ENCODE measurements at places on chromosomes 2 and 18.

DNA sequence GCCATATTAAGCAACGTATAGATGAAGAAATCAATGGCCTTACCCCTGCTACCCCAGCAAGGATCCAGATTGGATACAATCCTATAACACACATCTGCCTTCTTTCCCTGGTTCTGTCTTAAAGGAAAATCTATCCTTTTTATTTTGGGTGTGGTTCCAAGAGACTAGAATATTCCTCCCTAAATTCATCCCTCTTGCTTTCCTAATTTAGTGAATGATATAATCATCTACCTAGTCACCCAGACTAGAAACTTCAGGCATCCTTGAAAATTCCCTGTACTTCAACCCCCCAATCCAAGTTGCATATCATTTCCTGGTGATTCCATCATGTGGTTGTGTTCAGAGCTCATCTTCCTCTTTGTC lies 35.1 kb upstream of the LPIN1 start:
- DNase-seq, result no peak

DNA sequence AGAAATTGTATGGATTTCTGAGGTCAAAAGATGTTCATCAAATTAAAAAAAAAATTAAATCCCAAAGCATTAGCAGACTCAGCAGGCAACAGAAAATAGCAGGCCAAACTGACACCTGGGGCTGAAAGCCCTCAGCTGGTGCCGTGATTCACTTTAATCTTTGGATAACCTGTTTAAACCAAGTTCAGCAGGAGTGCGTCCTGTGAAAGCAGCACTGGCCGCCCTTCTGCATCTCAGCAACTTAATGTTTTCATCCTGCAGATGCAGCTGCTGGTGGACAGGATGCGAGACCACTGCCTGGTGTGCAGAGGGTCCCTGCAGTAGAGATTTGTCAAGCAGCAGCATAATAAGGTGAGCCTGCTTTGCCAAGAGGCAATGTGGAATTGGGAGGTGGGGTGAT lies 41.2 kb downstream of the CCDC68 start:
- DNase-seq, result no peak

- DNase-seq, result no peak
Measured at GRCh38 chr2:199414465-199414864, 43.3 kb downstream of the SATB2 start.

DNA sequence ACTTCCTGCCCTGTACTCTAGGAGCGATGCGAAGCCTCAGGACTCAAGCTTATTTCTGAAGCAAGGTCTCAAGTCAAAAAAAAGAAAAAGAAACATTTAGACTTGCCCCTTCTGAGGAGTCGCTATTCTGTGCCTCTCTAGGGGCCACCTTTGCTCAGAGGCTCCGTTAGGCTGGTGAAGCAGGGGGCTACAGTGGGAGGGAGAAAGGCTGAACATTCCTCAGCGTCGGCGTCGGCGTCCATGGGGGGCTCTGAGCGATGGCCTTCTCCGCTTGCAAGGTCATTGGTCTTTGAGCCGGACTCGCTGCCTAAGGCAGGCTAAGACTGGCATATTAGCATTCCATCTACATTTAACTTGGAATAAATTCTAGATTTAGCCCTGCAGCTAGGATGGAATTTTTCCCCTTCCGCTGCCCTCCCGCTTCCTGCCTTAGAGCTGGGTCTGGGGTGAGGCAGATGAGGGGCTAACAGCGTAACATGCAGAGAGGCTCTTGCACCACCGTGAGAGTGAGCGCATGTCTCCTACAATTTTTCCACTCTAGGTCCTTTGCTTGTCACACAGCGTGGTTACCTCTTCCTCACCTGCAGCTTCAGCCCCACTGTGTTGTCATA lies 53.6 kb upstream of the ATL2 start:
- DNase-seq, result no peak

- no peak for DNase-seq
Measured at GRCh38 chr18:11104307-11104706, 45.1 kb downstream of the PIEZO2 start.

DNA sequence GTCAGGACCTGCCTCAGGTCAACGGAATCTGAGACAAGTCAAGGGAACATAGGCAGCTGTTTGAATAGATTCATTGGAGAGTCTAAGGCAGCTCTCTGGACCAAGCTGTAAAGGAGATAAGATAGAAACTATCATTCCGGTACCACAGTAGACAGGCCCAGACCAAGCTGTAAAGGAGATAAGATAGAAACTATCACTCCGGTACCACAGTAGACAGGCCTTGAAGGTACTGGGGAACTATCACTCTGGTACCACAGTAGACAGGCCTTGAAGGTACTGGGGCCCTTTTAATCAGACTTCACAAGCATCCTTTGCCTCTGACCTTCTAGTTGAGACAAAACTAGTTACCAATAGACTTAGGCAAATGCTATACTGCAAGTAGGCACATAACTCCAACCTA lies 346.1 kb downstream of the DCDC2C start:
- no peak for DNase-seq

- no peak for DNase-seq
Measured at GRCh38 chr18:59008302-59008974, 131.2 kb upstream of the SEC11C start.

DNA sequence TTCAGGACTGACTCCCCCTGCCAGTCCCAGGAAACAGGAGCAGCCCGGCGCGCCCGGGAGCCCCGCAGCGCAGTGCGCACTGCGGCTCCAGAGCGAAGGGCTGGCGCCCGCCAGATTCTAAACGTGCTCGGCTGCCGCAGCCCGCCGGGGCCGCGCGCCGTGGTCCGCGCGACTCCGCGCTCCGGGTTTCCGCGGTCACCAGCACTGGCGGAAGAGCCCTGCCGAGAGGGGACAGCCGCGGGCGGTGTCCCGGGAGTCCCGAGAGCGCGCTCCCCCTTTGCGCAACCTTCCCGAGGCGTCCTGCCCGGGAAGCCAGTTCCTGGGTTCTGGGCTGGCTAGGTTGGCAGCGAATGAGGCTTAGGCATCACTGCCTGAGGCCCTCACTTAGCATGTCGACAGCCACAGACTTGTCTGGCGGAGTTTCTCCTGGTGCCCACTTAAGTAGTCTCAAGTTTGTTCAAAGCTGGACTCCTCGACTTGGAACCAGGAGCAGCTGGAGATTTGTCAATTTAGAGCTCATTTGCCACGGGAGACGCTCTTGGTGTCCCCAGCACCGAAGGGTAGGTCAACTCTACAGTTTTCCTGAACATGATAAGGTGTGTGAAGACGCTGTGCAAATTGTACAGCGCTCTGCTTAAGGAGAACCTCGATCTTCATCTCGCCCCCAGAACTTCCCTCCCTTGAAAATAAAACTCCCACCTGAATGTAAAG lies 1.5 kb upstream of the VSNL1 start:
- peak; percentile 38 for DNase-seq

DNA sequence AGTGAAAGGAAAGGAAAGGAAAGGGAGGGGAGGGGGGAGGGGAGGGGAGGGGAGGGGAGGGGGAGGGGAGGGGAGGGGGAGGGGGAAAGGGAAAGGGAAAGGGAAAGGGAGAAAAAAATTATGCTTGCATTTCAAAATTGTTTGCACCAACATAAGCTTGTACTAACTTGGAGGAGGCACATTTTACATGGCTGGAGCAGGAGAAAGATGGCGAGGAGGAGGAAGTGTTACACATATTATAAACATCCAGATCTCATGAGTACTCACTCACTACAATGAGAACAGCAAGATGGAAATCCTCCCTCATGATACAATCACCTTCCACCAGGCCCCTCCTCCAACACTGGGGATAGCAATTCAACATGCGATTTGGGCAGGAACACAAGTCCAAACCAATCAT lies 660.2 kb upstream of the CDH2 start:
- no peak for DNase-seq

DNA sequence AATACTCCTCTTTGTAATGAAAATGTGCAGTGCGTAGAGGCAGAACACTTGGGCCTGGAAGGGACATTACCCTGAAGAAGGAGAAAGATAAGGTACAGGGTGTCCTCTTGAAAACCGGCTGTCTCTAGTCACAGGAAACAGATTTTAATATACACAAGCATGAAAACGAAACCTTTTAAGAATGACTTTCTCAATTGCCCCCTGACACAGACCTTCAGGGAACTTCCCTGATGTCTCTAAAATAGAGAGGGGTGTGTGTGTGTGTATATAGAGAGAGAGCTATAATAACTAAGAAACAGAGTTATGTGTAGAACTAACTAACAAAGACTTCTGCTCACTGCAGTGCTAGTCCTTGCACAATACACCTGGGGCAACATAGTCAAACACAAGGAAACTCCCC lies 780.0 kb downstream of the CNTNAP5 start:
- DNase-seq, result no peak

DNA sequence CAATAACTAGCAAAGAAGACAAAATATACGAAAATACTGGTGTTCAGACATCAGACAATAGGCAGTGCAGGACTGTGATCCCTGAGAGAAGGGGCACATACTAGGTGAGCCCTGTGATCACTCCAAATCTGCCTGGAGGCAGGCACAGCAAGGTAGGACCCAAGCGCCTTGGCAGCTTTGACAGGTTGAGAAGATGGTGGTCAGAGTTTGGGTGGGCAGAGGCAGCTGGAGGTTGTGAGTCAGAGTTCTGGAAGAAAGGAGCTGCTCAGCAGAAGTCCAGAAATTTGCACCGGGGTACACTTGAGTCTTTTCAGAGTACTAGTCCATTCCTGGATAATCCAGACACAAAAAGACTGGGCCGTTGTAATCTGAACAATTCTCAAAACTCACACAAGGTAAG lies 14.0 kb downstream of the KIF1A start:
- no peak for DNase-seq

DNA sequence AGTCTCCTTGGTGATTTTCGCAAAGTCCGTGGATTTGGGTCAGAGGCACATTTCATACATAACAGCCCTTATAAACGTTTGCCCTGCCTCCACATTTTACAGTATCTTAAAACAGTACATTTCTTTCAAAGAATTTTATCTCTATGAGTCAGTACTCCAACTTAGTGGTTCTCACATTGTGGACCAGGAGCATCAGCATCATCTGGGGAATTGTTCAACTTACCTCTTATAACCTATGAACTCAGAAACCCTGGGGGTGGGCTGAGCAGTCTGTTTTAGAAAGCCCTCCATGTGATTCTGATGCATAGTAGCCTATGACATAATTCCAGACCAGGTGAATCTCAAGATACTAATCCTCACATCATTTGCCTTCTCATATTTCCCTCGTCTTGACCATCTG lies 12.4 kb downstream of the SUPT7L start:
- DNase-seq, result no peak

GRCh38 chr2:222303828-222304736 lies 5.3 kb upstream of the PAX3 start:
- DNase-seq, result no peak

- DNase-seq, result no peak
Measured at GRCh38 chr2:32534831-32535230, 93.0 kb upstream of the TTC27 start.

GRCh38 chr2:42086500-42086953 lies 38.7 kb downstream of the PKDCC start:
- DNase-seq, result peak; percentile 29

GRCh38 chr2:8264981-8265380 lies 416.9 kb upstream of the ID2 start:
- no peak for DNase-seq

- peak; percentile 97 for DNase-seq
Measured at GRCh38 chr2:173590276-173590861, 235.7 kb downstream of the CDCA7 start.

GRCh38 chr2:85216927-85217326 lies 83.7 kb downstream of the TCF7L1 start:
- no peak for DNase-seq

DNA sequence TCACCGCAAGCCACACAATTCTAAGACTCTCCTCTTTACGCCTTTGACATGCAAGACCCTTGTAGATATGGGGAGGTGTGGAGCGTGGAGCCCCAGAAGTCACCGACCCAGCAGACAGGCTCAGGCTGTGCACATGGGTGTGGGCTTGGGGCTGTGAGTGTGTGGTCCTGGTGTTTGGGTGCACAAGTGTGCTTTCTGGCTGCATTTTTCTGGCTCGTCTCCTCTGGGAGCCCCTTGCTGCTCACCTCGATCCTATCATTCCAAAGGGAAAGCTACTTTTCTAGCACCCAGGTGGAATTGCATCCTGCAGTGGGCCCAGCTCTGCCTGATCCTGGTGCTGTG lies 143.0 kb downstream of the ACOXL start:
- DNase-seq, result no peak

GRCh38 chr2:183291436-183291835 lies 167.2 kb downstream of the NUP35 start:
- DNase-seq, result no peak

DNA sequence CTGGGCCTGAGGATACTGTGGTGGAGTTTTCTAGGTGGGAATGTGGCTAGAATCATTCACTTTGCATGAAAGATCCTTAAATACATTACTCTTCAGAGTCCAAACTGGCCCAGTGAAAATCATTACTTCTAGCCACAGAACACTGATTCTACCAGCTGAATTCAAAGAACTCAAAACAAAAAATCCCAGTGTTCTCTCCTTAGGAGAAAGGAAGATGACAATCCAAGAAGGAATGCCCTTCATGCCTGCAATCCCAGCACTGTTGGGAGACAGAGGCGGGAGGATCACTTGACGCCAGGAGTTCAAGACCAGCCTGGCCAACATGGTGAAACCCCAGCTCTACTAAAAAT lies 35.2 kb downstream of the FAM228A start:
- no peak for DNase-seq

GRCh38 chr2:231604101-231604684 lies 11.5 kb downstream of the TEX44 start:
- no peak for DNase-seq

DNA sequence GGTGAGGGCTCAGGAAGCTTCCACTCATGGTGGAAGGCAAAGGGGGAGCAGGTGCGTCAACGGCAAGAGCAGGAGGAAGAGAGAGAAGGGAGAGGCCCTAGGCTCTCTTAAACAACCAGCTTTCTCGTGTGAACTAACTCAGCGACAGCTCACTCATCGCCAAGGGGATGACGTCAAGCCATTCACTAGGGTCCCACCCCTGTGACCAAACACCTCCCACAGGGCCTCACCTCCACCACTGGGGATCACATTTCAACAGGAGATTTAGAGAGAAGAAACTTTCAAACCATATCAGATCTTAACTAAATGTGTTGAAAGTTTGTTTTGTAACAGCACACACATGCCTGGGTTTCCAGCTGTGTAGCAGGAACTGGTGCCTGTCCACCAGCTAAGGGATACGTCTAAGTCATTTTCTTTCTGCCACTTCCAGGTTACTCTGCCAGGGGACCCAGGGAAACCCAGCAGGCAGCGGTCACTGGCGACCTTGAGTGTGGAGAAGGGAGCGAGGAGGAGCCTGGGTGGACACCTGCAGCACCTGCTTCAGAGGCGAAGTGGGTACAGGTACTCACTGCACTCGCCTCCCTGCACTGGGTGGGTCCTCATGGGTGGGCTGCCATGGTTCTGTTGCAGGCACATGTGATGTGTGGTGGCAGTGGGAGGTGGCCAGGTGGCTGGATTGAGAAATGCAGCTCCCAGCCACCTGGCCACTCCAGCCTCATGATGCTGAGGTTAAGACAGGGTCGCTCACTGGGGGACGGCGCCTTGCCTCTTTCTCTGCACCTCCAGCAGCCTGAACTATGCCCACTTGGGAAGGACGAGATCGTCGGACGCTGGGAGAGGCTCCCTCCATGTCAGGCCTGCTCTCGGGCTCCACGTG lies 8.4 kb upstream of the GPC1 start:
- no peak for DNase-seq

GRCh38 chr18:54765636-54766375 lies 62.5 kb upstream of the RAB27B start:
- DNase-seq, result no peak

GRCh38 chr2:240400371-240401161 lies 34.9 kb upstream of the GPC1 start:
- no peak for DNase-seq

- DNase-seq, result no peak
Measured at GRCh38 chr2:234137400-234138014, 87.0 kb downstream of the SPP2 start.
